Stimulated activated CD4-positive, alpha-beta T cell treated with anti-CD3 and anti-CD28 coated beads, Interleukin-2, amount 100 ng/mL, for 48 hours (primary cell): ENCODE measurements at places on chromosomes 1 and 21.

DNA sequence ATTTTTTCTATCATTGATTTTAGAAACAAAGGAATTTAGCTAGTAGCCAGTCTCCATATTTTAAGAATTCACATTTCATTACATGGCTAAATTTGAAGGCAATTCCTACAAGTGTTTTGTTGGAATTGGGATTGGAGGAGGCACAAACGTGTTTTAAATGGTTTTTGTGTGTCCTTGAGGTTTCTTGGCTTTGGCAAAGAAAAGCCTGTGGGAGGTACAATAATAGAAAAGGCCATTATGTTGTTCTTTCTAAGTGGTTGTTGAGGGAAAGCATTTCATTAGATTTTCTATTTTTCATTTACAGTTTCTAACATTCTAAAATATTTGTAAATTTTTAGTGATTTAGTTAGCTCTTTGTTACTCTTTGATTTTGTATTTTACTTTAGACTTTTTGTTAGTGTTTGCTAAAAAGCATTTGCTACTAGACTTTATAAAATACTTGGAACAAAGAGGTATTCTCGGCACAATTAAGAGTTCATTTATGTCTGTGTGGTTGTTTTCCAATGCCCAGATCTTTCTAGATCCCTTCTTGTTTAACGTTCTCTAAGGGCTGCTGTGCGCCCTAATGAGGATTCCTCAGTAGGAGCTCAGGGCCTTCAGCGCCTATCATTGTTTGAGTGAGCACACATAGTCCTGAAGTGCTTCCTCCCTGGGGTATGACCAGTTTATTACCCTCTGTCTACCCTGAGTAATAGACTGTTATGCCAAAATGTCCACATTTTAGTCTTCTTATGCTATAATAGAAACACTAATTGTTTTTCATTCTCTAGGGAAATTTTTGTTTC lies 70.0 kb upstream of the KIAA1614 start:
- DNase-seq, result no peak

DNA sequence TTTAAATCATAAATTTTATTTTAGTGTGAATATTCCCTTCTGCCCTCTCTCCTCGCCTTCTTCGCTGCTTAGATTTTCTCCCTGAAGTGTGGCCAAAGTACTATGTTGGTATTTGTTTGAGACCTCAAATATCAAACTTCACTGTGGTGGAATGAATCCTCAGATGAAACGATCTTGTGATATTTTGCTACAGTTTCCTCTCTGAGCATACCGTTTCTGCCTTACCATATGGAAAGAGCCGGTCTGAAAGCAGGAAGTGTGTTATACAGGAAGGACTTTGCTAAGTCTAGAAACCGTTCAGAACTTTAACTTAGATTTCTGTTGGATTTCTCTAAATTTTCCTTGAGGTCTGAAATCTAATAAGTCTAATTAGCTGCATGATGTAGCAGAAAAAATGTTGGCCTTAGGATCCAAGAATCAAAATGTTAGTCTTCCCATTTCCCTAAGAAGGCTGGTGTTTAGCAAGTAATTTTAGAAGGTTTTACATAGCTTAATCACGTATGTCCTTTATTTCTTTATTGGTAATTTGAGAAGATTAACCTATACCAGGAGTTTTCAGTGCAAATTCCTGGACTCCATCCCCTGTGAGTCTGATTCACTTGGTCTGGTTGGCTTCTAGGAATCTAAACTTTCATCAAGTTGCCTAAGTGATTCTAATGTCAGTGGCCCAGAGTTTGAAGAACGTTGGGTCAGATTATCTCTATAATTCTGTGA lies 30.7 kb downstream of the SDCCAG8 start:
- DNase-seq, result no peak

DNA sequence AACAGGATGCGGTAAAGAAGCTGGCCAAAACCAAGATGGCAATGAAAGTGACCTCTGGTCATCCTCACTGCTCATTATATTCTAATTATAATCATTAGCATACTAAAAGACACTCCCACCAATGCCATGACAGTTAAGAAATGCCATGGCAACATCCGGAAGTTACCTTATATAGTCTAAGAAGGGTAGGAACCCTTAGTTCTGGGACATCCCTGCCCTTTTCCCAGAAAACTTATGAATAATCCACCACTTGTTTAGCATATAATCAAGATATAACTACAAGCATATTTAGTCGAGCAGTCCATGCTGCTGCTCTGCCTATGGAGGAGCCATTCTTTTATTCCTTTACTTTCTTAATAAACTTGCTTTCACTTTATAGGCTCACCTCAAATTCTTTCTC lies 79.8 kb downstream of the DDX20 start:
- DNase-seq, result no peak

- DNase-seq, result no peak
Observed at GRCh38 chr1:227748496-227749182, 13.4 kb downstream of the SNAP47 start.

DNA sequence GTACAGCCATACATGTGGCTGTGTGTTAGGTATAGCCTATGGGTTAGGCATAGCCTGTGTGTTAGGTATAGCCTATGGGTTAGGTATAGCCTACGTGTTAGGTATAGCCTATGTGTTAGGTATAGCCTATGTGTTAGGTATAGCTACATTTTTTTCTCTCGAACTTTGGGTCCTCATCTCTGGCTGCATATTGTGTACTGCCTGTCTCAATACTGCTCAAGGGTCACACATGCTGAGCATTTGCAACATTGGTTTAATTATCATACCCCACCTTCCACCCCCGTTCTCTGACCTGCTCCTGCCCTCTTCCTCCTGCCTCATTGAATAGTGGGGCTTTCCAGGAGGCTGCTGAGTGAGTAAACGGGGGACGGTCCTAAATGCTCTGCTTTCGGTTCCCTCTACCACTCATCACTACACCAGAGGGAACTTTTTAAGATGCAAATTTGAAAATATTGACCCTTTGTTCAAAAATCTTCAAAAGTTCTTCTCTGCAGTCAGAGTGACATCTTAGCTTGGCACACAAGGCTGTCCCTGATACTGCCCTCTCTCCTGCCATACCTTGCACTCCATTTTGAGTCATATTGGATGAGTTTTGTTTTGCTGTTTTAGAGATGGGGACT lies 17.8 kb downstream of the OR2B11 start:
- DNase-seq, result no peak

DNA sequence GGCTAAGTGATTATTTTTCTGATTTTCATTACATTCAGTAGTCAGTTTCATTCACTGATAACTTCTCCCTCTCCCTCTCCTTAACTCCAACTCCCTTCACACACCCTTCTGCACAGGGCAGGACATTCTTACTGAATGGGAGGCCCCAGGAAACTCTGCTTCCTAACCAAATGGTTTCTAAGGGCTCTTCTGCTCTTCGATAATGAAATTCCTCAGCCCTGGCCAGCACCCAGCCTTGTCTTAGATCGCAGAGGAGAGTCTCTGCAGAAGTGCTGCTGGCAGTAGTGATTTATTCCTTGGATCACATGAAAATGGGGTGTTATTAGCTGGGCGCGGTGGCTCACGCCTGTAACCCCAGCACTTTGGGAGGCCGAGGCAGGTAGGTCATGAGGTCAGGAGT lies 16.4 kb downstream of the PLEKHM2 start:
- DNase-seq, result no peak

GRCh38 chr1:116918714-116919357 lies 9.1 kb downstream of the PTGFRN start:
- no peak for DNase-seq

DNA sequence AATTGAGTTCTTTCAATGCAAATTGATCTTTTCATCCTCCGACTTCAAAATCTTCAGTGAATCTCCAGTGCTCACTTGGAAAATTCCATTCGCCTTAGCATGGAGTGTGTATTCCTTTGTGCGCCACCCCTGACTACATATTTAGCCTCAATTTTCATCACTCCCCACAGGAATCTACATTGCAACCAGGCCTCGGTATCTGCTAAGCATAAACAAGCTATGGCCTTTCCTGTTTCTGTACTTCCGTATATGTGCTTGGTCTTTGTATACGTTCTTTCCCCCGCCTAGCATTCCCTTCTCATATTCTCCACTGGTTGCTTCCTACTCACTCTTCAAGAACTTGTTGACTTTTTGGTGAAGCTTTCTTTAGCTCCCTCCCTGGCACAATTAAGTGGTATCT lies 470.8 kb downstream of the LMO4 start:
- DNase-seq, result no peak

GRCh38 chr21:33139084-33139483 lies 69.1 kb downstream of the OLIG1 start:
- no peak for DNase-seq

DNA sequence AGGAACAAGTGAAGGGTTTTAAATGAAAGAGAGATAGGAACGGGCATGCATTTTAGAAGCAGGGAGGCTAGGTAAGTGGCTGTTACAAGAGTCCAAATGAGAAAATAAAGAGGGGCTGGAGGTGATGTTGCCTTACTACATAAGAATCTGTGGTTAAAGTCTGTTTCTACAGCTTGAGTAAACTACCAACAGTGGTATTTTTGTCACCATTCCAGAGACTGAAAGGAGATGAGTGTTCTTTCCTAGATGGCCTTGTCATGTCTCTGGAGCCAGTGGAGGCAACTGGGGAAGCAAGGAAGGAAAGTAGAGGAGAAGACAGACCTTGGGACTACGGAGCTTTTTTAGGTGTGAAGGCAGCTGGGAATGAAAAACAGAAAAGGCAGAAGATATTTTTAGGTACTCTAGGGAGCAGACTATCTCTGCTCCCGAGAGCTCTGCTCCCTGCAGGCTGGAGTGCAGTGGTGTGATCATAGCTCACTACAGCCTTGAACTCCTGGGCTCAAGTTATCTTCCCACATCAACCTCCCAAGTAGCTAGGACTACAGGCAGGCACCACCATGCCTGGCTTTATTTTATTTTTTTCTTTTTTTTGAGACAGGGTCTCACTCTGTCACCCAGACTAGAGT lies 12.2 kb downstream of the HDAC1 start:
- DNase-seq, result no peak

DNA sequence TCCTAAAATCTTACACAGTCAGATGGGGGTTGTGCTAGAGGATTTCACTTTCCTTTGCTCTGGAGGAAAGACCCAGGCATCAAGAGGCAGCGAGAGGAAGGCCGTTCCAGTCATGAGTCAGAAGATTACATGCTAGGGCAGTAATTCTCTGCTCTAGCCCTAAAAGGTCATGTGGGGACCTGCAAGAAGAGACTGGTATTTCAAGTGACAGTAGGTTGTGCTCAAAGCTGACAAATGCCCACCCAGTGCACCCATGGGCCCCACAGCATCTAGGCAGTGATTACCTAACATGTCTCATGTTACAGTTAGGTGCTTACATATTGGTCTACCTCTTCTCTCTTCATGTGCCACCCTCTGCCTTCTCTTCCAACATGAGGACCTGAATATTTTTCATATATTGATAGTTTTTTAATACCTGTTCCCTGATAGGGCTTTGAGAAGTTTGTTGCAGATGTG lies 99.7 kb upstream of the BEND5 start:
- DNase-seq, result no peak

DNA sequence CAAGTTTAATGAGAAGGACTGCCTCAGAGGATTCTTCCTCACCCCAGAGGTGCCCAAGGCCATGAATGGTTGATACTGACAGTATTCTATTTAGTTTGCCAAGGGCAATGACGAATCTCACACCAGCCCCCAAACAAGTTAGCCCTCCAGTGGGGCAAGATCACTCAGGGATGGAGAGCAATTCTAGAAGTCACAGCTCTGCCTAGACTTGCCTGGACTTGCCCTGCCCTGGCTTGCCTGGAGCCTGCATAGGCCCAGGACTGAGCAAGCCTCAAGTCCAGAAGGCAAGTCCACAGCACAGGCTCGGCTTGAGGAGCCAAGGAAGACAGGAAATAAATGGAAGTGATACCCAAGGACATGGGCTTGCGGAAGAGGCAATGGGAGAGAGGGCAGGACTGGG lies 39.5 kb upstream of the RGS16 start:
- no peak for DNase-seq

DNA sequence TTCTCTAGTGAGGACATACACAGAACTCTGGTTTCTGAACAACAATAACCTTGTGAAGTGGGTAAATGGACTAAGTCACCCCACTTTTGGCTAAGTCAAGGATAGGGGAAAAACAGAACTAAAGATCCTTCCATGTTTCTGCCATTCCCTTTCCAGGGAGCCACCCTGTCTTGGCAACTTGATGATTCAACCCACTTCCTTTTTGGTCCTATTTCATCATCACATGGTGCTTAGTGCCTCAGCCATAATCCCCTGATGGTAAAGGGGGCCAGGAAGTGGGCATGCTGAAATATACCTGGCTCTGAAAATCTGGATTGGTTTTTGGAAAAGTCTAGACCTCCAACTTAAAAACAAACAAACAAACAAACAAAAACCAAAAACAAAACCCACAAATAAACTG lies 206.4 kb upstream of the FOXD3 start:
- no peak for DNase-seq

DNA sequence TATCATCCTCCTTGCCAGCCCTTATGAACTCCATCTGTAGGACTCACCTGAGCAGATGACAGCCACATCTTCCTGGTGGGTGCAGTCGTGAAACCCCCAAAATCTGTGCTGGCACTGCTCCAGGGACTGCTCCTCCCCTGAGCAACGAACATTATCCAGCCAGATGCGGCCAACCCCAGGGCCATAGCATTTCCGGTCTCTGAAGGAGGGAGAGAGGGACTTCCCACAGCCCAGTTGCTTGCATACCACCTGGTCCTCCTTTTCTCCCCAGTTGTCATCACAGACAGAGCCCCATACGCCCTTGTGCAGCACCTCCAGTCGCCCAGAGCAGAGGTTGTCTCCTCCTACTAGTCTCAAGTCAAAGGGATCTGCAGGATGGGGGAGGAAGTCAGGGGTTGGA lies 8.5 kb downstream of the CD5L start:
- no peak for DNase-seq

- DNase-seq, result no peak
Observed at GRCh38 chr21:27677546-27677945, 710.7 kb upstream of the ADAMTS5 start.

DNA sequence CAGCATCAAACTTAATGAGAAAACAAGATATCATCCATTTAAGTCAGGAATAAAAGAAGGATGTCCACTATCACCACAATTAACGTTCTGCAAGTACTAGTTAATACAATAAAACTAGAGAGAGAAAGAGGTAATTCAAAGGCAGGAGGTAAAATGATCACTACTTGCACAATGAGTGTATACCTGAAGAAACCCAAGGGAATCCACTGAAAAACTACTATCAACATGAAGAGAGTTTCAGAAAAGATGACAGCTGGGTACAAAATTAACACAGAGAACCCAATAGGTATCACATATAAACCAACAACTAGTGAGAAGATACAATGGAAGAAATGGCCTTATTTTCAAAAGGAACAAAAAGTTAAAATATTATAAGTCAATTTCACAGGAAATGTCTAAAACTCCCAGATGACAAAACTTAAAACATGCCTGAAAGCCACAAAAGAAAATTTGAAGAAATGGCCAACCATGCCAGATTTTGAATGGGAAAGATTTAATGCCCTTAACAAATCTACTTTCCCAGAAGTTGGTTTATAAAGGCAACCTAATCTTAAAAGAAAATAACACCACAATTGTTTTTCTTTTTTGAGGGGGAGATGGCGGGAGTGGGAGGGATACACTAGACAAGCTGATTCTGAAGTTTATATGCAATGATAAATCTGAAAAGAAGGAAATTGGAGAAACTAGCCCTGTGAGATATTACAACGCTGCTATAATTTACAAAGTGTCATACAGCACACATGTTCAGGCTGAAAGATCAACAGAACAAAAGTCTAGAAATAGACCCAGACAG lies 17.8 kb downstream of the VPS26C start:
- no peak for DNase-seq
